ENCODE measurements at places on chromosomes 1 and 21.

DNA sequence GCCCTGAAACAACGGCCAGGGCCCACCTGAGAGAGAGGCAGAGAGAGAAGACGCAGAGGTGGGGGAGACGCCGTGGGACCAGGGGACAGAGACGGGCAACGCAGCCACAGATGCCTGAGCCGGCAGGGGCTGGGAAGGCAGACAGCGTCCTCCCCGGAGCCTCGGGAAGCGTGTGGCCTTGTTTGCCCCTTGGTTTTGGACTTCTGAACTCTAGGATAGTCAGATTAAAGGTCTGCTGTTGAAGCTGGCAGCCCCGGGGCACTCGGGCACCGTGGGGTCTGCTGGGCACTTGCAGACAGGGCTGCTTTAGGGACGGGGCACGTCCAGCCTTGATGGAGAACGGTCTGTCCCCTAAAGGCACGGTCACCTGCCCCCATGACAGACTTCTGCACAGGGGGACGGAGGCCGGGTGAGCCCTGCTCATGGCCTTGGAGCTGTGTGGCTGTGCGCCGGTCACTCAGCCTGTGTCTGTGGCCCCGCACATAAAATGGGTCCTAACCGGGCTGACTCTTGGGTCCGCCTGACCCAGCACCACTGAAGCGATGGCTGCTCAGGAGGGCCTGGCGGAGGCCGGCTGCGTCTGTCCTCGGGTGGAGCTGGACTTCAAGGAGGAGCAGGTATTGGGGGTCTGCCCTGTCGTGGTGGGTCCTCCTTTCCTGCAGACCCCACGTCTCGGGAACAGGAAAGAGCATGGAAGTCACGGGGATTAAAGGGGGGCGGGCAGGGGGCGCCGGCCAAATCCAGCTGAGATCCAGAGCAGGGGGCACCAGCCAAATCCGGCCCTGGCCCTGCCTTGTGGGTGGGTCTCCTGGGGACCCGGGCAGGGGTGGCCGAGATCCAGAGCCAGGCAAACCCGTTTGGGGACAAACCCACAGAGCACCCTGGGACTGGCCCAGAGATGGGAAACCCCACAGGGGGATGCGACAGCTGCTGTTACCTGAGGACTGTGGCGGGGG, 9.6 kb upstream of the RNF223 start:
- DNase-seq: no peak

- no peak for DNase-seq
Measured at GRCh38 chr1:247386687-247387086, 29.3 kb upstream of the NLRP3 start.

DNA sequence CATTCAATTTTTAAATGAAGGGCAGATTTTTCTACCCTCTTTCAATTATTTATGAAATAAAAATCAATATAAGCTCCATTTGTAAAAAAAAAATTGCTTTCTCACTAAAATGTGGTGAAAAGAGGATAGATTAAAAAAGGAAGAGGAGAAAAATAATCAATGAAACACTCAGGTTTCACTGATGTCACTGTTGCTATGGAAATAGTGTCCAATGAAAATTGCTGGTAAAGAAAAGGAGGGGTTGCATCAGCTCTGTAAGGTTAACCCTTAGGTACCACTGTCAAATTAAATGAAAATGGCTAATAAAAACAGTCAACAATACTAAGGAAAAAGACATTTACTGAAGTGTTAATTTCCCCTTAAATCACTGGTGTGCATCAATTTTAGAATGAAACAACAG, 91.6 kb upstream of the TTC39A start:
- no peak for DNase-seq

GRCh38 chr1:87318056-87318650, 10.5 kb upstream of the LMO4 start:
- no peak for DNase-seq

GRCh38 chr1:4161366-4162006, 261.4 kb upstream of the C1orf174 start:
- DNase-seq: no peak

DNA sequence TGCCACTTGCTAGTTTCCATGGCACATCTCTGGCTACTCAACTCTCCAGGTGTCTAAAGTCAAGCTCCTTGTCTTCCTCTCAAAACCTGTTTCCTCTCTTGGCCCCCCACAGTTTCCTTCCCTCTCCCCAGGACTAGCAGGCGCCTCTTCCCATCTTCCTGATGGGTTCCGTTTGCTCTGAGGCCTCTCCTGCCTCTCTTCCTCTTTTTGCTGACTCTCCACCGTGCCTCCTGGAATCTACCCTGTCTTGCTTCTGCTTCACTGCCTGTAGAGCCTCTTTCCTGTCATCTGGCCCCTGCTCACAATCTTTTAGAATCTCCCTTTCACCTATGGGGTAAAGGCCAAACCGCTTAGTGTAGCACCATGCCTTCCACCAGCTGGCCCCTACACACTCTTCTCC, 21.8 kb upstream of the LHX4 start:
- DNase-seq: no peak

DNA sequence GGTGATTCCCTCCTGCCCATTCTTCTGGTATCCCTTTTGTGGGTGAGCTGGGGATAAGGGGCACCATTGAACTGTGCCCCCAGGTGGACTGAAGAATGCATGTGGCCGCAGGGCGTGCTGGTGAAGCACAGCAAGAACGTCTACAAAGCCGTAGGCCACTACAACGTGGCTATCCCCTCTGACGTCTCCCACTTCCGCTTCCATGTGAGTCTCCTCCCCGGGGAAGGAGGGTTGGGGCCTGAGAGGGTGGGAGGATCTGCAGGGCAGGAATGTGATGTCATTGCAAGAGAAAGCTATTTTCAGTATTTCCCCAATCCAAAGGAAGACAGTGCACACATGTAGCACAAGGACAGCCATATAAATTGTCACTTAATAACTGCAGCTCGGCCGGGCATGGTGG, 7.5 kb upstream of the KPNA6 start:
- no peak for DNase-seq

GRCh38 chr21:32352526-32352925, 40.3 kb downstream of the URB1 start:
- no peak for DNase-seq

DNA sequence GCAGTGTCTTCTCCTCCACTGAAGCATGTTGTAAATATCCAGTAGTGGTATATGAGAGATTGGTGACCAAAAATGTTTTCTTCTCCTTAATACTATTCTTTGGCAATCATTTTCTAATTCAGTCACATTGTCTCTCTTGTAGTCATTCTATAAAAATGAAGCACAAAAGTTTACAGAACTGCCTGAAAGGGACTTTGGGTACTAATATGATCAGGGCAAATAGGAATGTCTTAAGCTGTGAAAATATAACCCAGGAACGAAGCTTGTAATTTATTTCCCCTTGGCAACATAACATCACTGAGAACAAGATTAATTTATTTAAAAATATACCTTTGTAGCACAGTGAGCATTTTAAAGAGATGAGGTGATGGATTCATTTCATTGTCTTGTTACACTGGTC, 4.9 kb downstream of the B3GALT2 start:
- no peak for DNase-seq

- no peak for DNase-seq
Measured at GRCh38 chr1:227560393-227561173, 2.8 kb upstream of the ZNF678 start.

- DNase-seq: no peak
Measured at GRCh38 chr1:9008236-9008635, 18.0 kb downstream of the SLC2A7 start.

- no peak for DNase-seq
Measured at GRCh38 chr1:112011202-112011601, 21.7 kb upstream of the KCND3 start.

DNA sequence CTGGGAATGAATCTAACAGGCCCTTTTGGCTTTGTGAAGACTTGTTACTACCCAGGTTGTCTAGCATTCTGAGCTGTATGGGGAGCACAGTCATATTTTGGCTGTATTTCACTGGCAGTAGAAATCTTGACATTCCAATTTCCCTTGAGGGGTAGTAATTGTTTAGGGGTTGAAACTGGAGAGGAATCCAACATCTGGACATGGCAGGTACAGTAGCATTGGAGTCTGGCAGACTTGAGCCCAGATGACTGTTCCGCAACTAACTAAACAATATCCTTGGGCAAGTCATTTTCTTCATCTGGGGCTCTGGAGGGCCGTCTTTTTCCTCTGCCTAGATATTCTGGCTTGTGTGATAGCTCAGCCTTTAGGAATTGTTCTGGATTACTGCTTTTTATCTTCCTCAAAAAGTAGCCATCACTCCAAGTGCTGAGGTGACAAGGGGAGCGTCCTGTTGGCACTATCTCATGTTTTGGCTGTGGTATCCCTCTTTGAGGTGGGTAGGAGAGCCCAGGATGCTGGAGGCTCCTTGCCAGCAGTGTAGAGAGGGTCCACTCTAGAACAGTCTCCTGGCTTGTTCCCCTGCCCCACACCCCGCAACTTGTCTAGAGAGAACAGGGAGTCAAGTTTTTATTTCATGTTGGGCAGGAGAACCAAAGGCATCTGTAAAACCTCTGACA, 22.7 kb upstream of the NBL1 start:
- DNase-seq: no peak

DNA sequence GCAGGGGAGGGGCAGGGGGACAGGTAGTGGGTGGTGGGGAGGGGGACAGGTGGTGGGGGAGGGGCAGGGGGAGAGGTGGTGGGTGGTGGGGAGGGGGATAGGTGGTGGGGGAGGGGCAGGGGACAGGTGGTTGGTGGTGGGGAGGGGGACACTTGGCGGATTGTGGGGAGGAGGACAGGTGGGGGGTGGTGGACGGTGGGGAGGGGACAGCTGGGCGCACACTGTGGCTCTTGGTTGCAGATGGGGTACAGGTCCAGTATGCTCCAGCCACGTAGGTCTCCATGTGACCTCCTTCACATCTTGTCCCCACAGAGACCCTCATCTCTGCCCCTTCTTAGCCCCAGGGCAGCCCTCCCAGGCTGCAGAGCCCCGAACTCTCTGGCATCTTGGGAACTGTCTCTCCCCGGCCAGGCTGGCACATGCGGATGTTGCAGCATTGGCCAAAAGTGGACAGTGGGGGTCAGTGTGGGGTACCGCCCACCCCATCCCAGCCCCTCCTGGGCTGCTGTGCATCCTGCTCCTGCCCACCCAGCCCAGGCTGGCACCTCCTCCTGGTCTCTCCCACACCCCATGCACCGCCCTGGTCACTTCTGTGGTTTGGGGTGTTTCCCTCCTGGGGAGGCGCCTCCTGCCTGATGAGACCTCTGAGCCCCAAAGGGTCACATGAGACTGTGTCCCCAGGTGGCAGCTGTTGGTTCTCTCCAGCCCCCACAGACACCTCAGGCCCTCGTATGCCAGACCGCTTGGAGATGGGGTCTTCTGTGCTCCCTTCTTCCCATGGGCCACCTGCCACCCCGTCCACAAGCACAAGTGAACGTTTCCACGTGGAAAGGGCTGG, 7.6 kb upstream of the SLC19A1 start:
- DNase-seq: no peak

- DNase-seq: no peak
Measured at GRCh38 chr1:222167896-222168295, 380.0 kb downstream of the HHIPL2 start.

DNA sequence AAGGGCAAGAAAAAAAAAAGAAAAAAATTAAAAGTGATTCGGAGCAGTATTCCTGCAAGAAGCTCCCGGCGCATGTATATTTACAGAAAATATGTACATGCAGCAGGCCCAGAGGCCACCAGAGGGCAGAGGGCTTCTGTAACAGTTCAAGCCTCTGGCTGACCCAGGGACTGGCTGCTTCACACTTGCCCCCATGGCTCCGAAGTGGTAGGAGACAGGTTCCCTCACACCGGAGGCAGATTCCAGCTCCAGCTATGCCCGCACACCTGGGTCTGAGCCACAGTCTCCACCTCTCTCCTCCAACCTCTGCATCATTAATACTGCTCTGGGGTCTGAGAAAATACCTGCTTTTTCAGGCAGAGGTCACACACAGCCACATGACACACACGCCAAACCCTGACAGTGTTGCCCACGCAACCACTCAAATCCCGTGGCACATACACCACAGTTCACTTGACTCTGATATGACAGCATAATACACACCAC, 2.2 kb upstream of the ARHGAP30 start:
- DNase-seq: peak; percentile 28

DNA sequence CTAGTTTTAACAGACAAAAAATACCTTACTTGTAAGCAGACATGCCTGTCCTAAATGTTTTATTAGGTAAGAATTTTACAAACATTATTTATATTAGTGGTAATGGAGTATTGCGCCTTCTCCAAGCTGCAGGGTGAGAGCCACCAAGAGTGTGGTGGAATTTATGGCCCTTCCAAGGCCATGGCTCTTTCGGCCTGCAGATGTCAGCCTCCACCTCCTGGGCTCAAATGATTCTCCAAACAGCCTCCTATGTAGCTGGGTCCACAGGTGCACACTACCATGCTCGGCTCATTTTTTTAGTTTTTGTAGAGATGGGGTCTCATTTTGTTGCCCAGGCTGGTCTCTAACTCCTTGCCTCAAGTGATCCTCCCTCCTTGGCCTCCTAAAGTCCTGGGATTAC, 56.3 kb downstream of the ITGB3BP start:
- no peak for DNase-seq

Data from activated effector memory CD4-positive, alpha-beta T cell treated with Interleukin-2 at 50 U/mL for 16 hours (primary cell).